Activated T-cell treated with anti-CD3 and anti-CD28 coated beads, Interleukin-2, amount 50 U/mL, for 1 hour (primary cell): ENCODE measurements at places on chromosomes 16 and 17.

- no peak for DNase-seq
Observed at GRCh38 chr17:12053552-12053951, 32.9 kb downstream of the MAP2K4 start.

- no peak for DNase-seq
Observed at GRCh38 chr17:8610558-8610957, 20.0 kb downstream of the MYH10 start.

DNA sequence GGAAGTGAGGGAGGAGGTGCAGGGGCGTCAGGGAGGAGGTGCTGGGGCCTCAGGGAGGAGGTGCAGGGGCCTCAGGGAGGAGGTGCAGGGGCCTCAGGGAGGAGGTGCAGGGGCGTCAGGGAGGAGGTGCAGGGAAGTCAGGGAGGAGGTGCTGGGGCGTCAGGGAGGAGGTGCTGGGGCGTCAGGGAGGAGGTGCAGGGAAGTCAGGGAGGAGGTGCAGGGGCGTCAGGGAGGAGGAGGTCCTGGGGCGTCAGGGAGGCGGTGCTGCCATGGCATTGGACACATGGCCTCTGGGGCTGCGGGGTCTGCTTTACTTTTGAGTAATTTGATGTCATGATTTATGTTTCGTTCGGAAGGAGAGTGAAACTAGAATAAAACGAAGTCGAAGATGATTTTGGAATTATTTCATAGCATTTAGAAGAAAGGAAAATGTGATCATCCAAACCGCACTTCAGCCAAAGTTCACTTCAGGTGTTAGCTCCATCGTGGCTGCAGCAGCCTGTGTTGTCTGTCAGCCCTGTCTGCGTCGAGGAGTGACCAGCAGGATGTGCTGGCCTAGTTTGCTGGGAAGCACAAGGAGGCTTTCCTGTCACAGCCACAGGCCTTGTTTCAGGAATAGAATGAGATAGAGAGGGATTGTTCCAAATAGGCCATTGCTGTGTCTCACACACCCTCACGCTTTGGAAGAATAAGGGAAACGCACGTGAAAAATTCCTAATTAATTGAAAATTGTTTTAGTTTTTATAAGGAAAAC lies 42.8 kb downstream of the RAB11FIP3 start:
- no peak for DNase-seq

- peak; percentile 48 for DNase-seq
Observed at GRCh38 chr16:21645261-21645721, 7.1 kb downstream of the IGSF6 start.

GRCh38 chr16:48125888-48126287 lies 29.9 kb downstream of the ABCC12 start:
- no peak for DNase-seq

DNA sequence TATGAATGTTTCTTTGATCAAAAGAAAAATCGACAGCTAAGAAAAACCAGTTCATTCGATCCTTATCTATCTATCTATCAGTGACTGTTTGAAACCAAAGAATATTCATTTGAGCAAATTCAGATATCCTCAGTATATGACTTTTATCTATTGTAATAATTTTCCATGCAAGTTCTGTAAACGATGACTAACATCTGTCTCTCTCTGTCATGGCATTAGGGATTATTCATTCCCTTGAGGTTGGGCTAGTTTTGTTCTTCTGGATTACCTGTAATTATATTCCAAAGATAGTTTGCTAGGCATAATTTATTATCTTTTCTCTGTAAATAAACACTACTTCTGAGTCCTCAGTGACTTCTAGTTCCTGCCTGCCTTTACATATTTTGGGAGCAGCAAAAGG lies 497.7 kb upstream of the CDH11 start:
- no peak for DNase-seq
